GM12891 (cell line): ENCODE measurements at places on chromosomes 11 and 22.

GRCh38 chr11:128551058-128551457 lies 36.3 kb downstream of the ETS1 start:
- no peak for DNase-seq

DNA sequence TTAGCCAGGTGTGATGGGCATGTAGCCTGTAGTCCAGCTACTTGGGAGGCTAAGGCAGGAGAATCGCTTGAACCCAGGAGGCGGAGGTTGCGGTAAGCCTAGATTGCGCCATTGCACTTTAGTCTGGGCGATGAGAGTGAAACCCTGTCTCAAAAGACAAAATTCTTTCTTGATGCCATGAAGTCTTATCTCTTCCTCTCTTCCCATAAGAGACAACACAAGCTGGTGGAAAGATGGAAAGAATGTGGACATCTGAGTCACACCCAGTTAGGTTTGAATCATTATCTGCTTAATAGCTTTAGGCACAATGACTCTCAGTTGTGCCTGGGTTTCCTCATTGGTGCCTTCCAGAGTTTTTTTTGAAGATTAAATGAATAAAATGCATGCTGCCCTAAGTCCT lies 35.3 kb downstream of the KREMEN1 start:
- no peak for DNase-seq

DNA sequence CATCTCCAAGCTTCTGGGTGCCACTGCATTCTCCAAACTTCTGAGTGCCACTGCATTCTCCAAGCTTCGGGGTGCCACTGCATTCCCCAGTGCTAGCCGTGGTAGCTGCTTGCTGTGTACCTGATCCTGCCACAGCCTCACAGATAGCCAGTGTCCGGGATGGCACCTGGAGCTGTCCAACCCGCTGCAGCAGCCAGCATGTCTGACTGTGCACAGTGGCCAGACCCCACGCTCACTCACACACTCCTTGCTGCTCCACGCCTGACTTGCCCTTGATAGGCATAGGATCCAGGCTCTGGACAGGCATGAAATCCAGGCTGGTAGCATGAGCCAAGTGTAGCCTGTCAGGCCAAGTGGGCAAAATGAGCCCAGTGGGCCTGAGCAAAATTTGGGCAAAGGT lies 465.0 kb downstream of the GUCY1A2 start:
- DNase-seq = no peak

DNA sequence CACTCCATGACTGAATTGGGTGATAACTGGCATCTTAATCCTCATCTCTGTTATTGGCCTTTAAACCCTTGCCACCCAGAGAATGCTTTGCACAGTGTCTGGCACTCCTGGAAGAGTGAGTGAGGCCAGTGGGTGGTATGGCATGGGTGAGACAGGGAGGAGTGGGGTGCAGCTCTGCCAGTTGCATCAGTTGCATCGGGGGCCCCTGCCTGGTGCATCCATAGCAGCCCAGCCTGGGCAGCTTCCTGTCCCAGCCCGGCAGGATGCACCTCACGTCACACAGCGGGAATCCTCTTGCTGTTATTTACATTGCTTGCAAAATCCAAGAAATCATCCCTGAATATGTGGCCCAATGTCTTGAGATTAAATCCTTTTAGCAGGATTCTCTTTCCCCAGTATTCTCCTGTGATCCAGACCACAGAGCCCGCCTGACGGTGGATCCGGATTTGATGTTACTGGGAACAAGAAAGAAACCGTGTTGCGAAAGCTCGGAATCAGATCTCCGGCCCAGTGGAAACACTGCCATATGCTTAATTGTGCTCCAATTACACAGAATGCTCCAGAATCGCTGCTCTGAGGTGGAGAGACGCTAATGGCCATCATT lies 37.6 kb upstream of the MN1 start:
- no peak for DNase-seq
